Naive thymus-derived CD8-positive, alpha-beta T cell (primary cell): ENCODE measurements at places on chromosomes 5 and 9.

DNA sequence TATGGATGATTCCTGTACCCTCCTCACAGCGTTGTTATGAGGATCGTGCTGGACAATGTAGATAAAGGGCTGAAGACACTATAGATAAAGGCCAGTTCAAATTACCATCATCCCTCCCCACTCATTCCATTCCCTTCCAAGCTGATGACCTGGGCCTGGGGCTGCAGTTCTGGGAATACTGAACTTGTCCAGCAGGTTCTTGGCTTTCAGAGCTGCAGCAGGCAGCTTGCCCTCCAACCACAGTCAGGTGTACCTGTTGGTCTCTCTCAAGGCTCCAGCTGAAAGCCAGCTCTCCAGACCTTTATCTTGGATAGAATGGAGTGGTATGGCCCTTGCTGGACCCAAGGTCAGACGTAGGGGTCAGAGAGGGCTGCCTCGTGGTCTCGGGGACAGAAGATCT, 92.5 kb downstream of the PCDH1 start:
- no peak for DNase-seq

DNA sequence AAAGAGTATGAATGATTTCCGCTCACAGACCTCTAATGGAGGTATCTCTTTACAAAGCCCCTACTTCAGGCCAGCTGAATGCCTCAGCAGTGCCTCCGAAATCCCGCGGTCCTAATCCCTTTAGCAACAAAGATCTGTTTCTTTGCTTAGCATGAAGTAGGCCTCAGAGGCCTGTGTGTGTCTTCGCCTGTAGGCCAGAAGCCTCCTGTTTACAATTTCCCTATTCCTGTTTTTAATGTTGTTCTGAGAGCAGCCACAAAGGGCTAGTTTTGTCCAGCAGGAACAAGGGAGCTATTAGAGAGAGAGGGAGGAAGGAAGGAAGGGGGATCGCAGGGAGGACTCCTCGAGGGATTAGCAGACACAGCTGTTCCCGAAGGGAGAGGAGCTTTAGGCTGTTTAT, 166.4 kb upstream of the SPRY4 start:
- no peak for DNase-seq

GRCh38 chr9:15287309-15287708, 19.7 kb downstream of the TTC39B start:
- DNase-seq, result no peak

DNA sequence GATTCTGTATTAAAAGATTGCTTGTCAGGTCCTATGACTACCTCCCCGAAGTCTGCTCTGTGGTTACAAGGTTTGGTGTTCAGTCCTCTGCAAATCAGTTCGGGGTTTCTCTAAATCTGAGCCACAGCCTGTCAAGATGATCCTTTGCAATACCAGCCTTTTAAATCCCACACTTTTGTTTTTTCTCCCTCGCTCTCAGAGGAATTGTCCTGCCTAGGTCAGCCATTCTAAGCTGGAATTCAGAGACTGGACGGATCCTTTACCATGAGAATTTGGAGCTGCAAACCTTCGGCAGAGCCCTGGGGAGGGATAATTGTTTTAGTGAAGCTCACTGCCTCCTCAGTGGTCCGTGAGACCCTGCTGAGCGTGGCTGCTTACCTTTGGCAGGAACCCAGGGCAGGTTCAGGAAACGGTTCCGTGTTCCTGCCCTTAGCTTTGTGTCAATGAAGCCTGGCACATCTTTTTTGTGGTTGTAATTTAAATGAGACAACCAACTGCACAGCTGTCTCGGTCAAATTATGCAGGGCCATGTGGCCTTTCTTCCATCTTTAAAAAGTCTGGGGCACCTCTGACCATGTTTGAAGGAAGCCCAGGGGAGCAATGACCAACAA, 47.2 kb downstream of the EBF1 start:
- DNase-seq, result no peak

DNA sequence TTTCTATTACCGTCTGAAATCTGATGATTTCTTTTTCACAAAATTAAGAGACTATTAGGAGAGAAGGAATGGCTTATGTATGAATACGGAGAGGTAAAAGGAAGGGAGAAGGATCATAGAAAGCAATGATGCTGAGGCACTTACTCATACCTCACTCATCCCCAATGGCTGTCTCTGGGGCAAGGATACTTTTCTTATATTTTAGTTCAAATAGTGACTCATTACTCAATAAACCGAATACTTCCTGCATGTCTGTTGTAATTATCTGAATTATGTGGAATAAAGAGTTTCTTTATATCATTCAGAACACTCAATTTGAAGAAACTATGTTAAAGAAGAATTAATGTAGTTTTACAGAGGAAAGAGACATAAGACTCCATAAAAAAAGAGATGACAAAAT, 284.5 kb upstream of the NUDT12 start:
- no peak for DNase-seq
